ENCODE measurements at places on chromosomes 16 and 17. TPM values are rescaled to one million over a fixed set of nuclear protein-coding genes. Genes with fewer than 3 reads are reported as not detected.
A peak's percentile ranks its signal among the peaks of the same experiment; 100 is the strongest.

GRCh38 chr17:40018211-40019121, 3.2 kb downstream of the CSF3 start:
- DNase-seq, result no peak
- H3K36me3 ChIP-seq, result peaks cover 43% of the 10 kb centered on the region
- no peak overlapping the region for H3K27ac ChIP-seq

DNA sequence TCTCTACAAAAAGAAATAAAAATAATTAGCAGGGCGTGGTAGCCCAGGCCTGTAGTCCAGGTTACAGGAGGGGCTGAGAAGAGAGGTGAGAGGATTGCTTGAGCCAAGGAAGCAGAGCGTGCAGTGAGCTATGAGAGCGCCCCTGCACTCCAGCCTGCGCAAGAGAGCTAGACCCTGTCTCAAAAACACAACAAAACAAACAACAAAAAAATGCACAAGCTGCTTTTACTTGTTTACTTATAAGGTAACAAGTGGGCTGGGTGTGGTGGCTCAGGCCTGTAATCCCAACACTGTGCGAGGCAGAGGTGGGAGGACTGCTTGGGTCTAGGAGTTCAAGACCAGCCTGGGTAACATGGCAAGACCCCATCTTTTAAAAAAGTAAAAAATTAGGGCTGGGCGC, 1.7 kb downstream of the CYTH1 start:
- peak overlapping the region; percentile 16 for H3K4me3 ChIP-seq
- no peak overlapping the region for H3K27ac ChIP-seq
- peaks cover 9% of the 10 kb centered on the region for H3K4me1 ChIP-seq

GRCh38 chr16:57478396-57479204, 7.7 kb downstream of the DOK4 start:
- no peak for DNase-seq
- H3K36me3 ChIP-seq, result peaks cover 5% of the 10 kb centered on the region
- no peak overlapping the region for H3K4me3 ChIP-seq
- H3K27me3 ChIP-seq, result no peaks in the 10 kb centered on the region
- H3K27ac ChIP-seq, result peak overlapping the region; percentile 42

GRCh38 chr17:4293572-4293971, 29.8 kb upstream of the ANKFY1 start:
- no peak overlapping the region for H3K4me3 ChIP-seq
- H3K36me3 ChIP-seq, result peaks cover 5% of the 10 kb centered on the region
- no peaks in the 10 kb centered on the region for H3K27me3 ChIP-seq

GRCh38 chr17:37358098-37358829, 17.5 kb upstream of the C17orf78 start:
- no peaks in the 10 kb centered on the region for H3K27me3 ChIP-seq
- peak overlapping the region; percentile 100 for H3K4me3 ChIP-seq
- peaks cover 60% of the 10 kb centered on the region for H3K36me3 ChIP-seq
- peak; percentile 86 for DNase-seq
- H3K4me1 ChIP-seq, result peaks cover 45% of the 10 kb centered on the region
- peak overlapping the region; percentile 90 for H3K27ac ChIP-seq

- no peak for DNase-seq
- H3K36me3 ChIP-seq, result peaks cover 7% of the 10 kb centered on the region
- no peak overlapping the region for H3K4me3 ChIP-seq
- H3K4me1 ChIP-seq, result no peaks in the 10 kb centered on the region
- no peak overlapping the region for H3K27ac ChIP-seq
Observed at GRCh38 chr17:80944326-80944725, 47.3 kb upstream of the CHMP6 start.

GRCh38 chr17:42525221-42525620, 10.8 kb upstream of the NAGLU start:
- peaks cover 40% of the 10 kb centered on the region for H3K36me3 ChIP-seq
- H3K27me3 ChIP-seq, result no peaks in the 10 kb centered on the region
- no peak overlapping the region for H3K4me3 ChIP-seq
- H3K27ac ChIP-seq, result peak overlapping the region; percentile 53
- H3K4me1 ChIP-seq, result peaks cover 41% of the 10 kb centered on the region

- H3K4me3 ChIP-seq, result no peak overlapping the region
- no peaks in the 10 kb centered on the region for H3K4me1 ChIP-seq
- peaks cover 43% of the 10 kb centered on the region for H3K27me3 ChIP-seq
Observed at GRCh38 chr17:17435323-17435722, 41.5 kb upstream of the MED9 start.

DNA sequence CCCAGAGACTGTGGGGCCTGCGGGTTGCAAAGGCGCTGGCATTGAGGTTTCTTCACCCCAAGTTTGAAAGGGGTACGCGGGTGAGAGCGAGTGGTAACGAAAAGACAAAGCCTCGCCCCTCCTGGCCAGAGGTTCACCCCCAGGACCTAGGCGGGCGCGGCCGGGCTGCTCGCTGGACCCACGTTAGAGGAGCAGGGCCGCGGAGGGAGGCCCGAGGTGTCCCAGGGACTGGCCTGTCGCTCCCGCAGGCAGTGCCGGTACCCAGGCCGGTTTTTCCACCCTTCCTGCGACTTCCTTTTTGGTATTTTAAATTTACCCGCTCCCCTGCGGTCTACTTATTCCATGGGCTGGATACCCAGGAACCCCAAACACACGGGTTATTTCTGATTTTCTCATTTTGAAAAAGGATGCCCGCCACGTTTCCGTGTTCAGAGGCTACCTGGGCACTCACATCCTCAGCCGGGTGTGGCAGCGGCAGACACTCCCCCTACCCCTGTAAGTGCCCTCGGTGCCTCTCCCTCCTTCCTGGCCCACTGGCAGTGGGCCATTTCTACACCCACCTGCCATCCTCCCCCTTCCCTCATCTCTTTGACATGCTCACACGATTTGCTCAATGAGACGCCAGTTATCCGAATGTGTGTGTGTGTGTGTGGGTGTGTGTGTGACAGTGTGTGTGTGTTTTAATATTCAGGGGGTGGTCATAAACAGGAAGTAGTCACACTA, 1.6 kb upstream of the FOXL1 start:
- peak; percentile 72 for DNase-seq
- peak overlapping the region; percentile 88 for H3K27ac ChIP-seq
- H3K27me3 ChIP-seq, result no peaks in the 10 kb centered on the region
- peak overlapping the region; percentile 76 for H3K4me3 ChIP-seq

GRCh38 chr17:11736613-11737312, 138.5 kb downstream of the DNAH9 start:
- no peak overlapping the region for H3K27ac ChIP-seq
- H3K4me3 ChIP-seq, result no peak overlapping the region
- no peaks in the 10 kb centered on the region for H3K36me3 ChIP-seq
- no peaks in the 10 kb centered on the region for H3K4me1 ChIP-seq

GRCh38 chr16:353404-354290, 1.1 kb upstream of the AXIN1 start:
- peak overlapping the region; percentile 71 for H3K4me3 ChIP-seq
- H3K27me3 ChIP-seq, result no peaks in the 10 kb centered on the region
- no peak overlapping the region for H3K27ac ChIP-seq
- peaks cover 12% of the 10 kb centered on the region for H3K4me1 ChIP-seq
- no peak for DNase-seq

DNA sequence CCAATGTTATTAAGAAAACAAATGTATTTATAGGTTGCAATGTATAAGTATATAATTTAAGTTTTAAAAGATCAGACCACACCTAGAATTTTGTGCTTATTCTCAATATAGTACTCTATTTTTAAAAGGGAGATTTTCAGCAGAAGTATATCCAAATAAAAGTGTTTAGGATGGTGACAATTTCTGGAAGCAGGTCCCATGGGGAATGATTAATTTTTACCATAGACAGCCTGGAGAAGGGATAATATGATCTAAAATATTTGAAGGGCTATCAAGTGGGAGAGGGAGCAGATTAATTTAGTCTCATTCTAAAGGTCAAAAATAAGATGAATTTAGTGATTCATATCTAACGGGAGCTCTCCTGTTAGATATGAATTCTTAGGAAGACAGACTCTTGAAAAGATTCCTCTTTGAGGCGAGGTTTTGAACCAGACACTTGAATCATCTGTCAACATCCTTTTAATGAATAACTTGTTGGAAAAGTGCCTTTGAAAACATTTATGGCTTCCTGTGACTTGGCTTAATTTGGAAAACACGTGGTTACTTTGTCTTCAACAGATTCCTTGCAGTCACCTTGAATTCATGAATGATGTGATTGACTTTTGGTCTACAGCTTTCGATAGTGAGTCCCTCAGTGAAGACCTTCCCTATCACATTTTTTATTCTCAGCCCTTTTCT, 29.3 kb upstream of the SMIM36 start:
- H3K27ac ChIP-seq, result no peak overlapping the region
- H3K4me3 ChIP-seq, result no peak overlapping the region
- no peaks in the 10 kb centered on the region for H3K36me3 ChIP-seq
- no peak for DNase-seq
- H3K27me3 ChIP-seq, result no peaks in the 10 kb centered on the region

Gene MFAP4
- not detected for total RNA-seq

Gene PABPN1L
- total RNA-seq, result not detected

Gene GAST
- total RNA-seq, result not detected

Gene TEDC2
- 30.5 TPM for total RNA-seq

Gene CDRT15
- not detected for total RNA-seq

Gene GLP2R
- total RNA-seq, result 0.59 TPM

Gene KRT25
- total RNA-seq, result not detected
